ENCODE measurements at places on chromosomes 3 and 15.

DNA sequence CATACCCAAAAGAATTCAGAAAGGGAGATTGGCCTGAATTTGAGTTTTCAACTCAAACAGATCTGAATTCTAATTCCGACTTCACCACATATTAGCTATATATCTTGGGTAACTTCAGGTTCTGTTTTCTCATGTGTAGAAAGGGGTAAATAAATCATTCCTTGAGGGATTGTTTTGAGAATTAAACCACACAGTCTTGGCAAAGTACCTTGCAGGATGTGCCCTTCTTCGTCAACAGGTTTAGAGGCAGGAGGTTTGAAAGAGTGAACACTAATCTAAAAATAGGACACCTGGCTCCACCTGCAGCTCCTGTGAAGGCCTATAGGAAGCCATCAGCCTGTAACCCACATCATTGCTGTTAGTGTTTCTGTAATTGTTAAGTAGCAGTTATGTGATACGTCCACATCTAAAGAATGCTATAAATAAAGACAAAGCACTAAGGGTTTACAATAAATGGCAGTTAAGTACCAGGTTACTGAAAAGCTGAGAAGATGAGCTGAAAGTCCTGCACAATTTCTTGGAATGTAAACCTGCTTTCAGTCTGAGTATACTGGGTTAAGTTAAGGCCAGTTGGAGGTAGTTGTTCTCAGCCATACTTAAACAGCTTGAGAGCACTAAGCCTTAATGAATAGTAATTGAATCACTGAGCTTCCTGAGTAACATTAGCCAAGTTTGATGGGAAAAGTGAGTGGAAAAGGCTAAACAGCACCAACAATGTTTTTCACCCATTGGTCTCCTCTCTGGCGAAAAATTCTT lies 6.0 kb downstream of the CCDC80 start:
- DNase-seq, result no peak

- no peak for DNase-seq
Measured at GRCh38 chr3:29410660-29411405, 130.0 kb downstream of the RBMS3 start.

DNA sequence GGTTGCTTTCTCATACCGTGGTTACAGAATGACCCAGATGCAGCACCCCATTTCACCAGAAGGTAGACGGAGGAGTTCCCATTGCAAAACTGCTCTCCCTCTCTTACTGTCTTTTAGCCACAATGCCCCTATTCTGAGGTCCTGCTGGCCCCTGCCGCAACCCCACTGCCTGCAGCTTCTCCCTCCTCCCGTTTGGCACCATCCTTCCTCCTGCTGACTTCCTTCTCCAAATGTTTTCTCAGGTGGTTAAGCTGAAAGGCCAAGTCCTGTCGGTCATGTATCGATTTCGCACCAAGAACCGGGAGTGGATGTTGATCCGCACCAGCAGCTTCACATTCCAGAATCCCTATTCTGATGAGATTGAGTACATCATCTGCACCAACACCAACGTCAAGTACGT lies 132.3 kb upstream of the ABHD17C start:
- no peak for DNase-seq

GRCh38 chr3:188754267-188754666 lies 417.5 kb upstream of the TPRG1 start:
- DNase-seq, result no peak

DNA sequence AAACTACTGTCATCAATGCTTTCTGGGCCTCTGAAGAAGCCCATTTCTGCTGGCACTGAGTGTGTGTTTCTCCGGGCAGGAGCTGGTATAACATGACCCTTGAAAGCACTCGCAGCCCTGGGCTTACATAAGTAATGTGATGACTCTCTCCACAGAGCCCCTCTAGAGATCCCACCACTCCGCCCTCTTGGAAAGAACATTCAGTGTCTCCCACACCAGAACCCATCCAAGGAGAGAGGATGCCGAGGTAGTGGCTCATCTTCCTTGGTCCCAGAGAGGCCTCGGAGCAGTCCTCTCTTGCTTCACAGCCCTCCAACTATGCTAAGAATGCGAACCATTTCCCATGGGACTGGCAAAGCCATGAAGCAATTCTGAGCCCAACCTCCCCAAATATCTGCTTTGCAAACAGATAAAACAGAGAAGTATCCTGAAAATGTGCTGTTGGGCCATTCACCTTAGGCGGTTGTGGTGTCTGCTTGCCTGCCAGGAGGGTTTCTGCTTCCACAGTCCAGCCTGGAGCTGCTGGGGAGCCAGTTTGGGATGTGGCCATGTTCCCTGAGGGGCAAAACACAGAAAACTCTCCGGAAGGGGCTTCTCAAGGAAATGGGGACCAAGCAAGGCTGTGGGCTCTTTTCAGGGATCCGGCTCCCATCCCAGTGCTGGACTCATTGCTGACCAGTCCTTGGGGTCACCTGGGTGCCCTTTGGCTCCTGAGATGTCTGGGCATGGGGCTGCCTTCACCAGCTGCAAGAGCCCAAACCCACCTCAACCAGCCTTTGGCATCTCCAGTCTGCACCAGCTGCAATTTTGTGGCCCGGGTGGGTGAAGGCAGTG lies 47.3 kb downstream of the AMOTL2 start:
- DNase-seq, result no peak
